ENCODE measurements at places on chromosomes 6 and 20. TPM values are rescaled to one million over a fixed set of nuclear protein-coding genes. Genes with fewer than 3 reads are reported as not detected.

Gene BPI
- not detected for total RNA-seq

Gene ARFGEF3
- 20.0 TPM for total RNA-seq

DNA sequence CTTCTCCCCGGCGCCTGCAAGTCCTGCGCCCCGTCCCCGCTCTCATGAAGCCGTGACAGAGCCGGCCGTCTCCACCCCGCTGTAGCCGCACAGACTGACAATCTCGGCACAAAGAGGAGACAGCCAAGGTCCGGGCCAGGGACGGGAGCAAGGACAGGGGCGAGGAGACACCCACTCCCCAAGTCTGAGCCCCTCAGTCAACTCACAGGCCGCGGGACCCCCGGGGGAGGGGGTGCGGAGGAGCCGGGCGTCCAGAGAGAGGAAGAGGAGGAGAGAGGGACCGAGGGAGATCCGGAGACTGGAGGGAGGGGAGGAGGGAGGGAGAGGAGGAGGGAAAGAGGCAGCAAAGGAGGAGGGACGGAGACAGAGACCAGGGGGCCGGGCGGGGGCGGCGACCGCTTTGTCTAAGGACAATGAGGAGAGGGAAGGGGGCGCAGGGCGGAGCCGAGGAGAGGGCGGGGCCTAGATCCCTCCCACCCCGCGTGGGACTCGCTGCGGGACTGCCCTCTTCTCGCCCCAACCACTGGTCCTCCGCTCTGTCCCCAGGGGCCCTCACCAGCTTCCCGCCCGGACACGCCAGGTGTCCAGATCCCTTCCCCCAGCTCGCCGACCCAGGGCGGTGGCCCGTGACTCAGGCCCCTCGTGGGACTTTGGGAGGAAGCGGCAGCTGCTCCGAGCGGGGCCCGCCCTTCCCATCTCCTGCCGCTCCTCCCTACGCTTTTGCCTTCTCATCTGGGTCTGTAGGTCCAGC, 638 bp upstream of the PPP1R18 start:
- H3K36me3 ChIP-seq: peaks cover 3% of the 10 kb centered on the region
- H3K4me1 ChIP-seq: peaks cover 75% of the 10 kb centered on the region
- peak overlapping the region; percentile 80 for H3K4me3 ChIP-seq
- peak; percentile 92 for DNase-seq

DNA sequence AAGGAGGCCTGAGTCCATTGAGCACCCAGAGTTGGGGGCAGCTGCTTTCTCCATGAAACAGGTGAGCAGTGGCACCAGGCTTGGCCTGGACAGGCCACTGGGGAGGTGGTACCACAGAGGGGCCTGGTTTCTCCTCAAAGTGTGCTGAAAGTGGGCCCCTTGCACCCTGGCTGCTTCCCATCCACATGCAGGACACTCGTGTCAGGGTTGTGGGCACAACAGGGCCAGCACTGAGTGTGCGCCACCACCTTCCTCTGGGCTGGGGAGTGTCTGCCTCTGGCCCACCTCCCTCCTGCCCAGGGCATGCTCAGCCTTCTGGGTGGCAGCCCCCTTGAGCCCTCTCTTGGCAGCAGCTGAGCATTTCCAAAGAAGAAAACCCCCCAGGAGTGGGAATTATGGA, 5.2 kb upstream of the SLC22A1 start:
- H3K27me3 ChIP-seq: no peaks in the 10 kb centered on the region
- peaks cover 10% of the 10 kb centered on the region for H3K36me3 ChIP-seq
- DNase-seq: no peak
- no peak overlapping the region for H3K27ac ChIP-seq
- H3K4me1 ChIP-seq: peaks cover 7% of the 10 kb centered on the region

Data from WTC11 (cell line).